Effector memory CD8-positive, alpha-beta T cell (primary cell): ENCODE measurements at places on chromosomes 1 and 21.

GRCh38 chr1:64505232-64505943 is 35.5 kb downstream of the CACHD1 start:
- DNase-seq = no peak

- no peak for DNase-seq
These were observed 9.0 kb downstream of the TRAF5 start for GRCh38 chr1:211335522-211336157.

DNA sequence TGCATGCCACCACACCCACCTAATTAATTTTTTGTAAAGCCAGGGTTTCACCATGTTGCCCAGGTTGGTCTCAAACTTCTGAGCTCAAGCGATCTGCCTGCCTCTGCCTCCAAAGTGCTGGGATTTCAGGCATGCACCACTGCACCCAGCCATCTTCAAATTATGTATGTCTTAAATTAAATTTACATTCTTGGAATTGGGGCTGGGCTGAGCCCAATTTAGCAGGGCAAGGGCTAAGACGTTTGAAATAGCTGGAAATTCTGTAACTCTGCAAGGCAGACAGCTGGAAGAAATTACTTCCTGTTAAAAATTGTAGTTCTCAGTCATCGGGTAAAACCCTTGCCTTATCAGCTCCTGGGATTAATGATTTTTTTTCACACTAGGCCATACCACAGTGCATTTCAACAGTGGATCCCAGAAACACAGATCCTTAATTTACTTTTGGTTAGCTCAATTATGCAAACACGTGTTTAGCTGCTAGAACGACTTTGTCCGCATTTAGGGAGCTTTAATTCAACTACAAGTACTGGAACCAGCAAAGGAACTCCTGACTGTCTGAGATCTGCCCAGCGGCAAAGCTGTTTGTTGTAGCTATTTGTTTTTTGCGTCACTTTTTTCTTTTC is 83.3 kb downstream of the OLFML3 start:
- no peak for DNase-seq

DNA sequence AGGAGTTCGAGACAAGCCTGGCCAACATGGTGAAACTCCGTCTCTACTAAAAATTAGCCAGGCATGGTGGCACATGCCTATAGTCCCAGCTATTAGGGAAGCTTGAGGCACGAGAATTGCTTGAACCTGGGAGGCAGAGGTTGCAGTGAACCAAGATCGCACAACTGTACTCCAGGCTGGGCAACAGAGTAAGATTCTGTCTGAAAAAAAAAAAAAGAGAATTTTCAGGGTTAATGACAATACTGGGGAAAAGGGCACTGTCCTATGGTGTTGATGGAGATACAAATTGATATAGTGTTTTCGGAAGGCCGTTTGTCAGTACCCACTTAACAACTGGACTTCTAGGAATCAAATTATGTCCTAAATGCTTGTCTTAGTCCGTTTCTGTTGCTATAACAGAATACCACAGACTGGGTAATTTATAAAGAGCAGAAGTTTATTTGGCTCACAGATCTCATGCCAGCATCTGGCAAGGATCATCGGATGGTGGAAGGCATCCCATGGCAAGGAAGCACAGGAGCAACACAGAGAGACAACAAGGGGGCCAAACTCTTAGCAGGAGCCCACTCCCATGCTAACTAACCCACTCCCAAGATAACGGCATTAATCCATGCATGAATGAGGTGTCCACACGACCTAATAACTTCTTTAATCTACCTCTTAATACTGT is 41.3 kb downstream of the ZBTB8A start:
- no peak for DNase-seq

DNA sequence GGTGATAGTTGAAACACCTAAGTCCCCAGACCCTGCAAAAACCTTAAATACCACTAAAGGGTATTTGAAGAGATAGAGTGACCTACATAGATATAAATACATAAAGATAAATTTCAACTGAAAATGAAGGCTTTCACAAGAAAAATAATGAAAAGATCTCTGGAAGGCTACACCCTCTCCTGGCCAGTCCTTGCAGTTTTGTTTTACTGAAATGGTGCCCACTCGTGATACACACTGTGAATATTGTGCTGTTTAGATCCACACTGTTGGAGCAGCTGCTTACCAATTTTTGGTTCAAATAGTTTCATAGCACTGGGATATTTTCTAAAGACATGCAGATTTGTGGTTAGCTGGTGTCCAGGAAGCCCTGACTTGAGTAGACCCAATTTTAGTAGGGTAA is 31.5 kb upstream of the RNF187 start:
- DNase-seq = no peak

DNA sequence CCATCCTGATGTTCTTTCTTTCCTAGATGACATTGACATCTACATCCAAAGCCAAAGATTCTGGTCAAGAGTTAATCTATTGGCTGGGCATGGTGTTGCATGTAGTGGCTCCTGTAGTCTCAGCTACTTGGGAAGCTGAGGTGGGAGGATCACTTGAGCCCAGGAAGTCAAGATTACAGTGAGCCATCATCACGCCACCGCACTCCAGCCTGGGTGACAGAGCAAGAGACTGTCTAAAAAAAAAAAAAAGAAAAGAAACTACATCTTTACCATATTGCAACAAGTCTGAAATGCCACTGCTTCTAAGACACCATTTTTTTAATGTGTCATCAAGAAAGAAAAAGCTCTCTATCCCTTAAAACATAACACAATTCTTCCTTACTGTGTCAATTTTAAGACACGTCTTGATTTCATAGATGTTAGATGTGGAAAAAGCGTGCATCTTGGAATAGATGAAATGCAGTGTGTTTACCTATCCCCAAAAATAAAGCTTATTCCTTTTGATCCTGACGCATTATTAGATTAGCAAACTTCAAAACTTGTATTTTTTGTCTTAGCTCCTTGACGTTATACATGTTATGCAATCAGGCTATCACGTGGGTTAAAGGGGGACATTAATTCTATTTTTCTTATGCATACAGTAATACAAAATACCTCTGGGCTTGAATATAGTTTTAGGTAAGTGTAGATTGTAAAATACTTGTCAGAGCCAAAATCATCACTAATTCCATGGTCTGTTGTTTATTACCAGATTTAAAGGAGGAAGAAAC is 46.3 kb downstream of the ELAPOR1 start:
- DNase-seq = no peak

- no peak for DNase-seq
These were observed 151.1 kb downstream of the ZNF281 start for GRCh38 chr1:200258447-200259375.

GRCh38 chr1:31122101-31122735 is 56.7 kb upstream of the PUM1 start:
- no peak for DNase-seq

DNA sequence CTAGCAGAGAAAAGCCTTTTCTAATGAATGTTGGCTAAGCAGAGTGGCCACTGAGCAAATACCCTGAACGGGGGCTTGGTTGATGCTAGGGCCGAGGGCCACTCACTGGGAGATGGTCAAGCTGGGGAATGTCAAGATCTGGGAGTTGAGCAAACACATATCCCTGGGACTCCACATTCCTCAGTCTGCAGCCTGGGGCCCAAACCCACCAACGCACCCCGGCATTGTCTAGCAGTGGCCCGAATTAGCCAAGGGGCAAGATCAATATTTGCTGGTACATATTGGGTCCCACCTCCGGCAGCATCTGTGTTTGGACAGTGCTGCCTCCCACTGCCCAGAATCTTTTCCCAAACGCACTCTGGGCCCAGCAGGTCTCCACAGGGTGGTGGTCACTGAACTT is 144.1 kb downstream of the TRABD2B start:
- no peak for DNase-seq

- DNase-seq = no peak
These were observed 37.4 kb downstream of the PRKACB start for GRCh38 chr1:84181350-84182005.

DNA sequence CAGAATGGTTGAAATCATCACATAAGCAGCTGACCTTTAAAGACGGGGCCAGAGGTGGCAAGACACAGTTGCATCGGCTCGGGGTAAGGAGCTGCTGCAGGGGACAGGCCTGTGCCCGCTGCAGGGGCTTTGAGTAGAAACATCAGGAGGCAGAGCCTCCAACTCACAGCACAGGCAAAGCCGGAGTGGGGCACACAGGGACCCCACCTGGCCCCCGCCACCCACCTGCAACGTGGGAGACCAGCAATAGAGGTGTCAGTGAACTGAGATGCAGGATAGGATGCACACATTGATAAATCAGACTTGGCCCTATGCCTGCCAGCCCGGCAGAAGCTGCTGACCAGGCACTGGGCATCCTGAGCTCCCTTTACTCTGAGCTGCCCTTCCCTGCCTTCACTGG is 257.2 kb downstream of the NPHP4 start:
- no peak for DNase-seq

DNA sequence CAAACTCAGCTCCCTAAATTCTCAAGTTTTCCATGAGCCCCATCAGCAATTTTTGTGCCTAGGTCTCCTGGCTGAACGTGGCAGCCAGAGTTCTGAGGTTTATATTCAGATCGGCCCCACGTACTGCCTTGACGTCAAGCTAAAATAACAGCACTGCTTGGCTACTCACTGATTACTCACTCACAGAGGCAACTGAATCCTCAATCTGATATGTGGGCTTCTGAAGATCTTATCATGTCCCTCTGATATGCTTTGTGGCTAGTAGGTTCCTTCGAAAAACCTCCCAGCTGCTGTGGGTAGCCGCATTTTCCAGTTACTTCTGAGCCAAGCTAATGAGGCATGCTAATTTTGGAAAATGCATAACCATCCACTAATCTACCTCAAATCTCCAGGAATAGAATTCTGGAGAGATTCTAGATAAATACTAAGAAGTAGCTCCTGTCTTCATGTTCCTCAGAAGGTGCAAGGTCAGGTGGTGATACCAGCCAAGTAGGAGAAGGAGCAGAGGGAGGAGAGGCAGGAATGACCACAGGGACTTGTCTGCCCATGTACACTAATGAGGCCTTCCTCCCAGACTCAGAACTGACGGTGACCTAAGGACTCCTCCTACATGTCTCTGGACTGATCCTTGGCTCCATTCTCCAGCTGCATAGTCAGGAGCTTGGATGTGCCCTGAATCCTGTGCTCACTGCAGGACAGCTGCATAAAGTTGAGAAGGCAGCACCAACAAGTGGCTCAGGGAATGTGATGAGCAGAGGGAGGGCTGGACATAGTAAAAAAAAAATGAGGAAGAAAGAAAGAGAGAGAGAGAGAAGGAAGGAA is 263.7 kb downstream of the TNR start:
- no peak for DNase-seq

DNA sequence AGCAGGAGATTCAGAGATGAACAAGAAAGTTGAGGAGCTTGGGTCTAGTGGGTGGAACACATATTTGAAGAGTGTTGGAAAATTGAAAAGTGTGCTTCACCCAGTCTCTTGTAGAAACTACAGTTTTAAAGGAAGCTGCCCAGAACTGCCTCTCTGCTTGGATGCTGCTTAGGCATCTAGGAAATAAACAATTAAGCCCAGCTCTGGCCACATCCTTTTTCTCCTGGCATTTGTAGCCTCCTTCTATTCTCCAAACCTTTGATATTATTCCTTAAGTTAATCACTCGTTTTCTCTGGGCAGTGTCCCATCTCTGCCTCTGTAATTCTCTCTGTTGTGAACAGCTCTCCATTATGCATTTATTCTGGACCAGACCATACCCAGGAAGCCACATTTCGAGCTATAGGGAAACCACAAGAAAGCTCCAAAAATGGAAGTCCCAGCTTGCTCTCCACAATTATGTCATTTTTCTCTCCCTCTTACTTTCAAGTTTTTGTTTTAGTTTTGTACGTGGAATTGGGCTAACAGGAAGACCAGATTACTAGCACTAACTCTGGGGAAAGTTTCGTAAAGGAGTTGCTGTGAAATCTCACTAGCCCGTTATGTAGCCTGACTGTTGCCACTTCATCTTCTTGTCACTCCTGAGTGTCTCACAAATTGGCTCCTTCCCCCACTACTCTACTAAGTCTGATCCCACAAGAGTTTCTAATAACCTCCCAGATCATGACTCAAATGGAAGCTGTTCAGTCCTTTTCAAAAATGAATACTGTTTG is 102.2 kb downstream of the NTMT2 start:
- no peak for DNase-seq

GRCh38 chr1:94544706-94545490 is 3.3 kb upstream of the F3 start:
- no peak for DNase-seq

- DNase-seq = no peak
These were observed 156.4 kb upstream of the B3GALT2 start for GRCh38 chr1:193342811-193343210.

DNA sequence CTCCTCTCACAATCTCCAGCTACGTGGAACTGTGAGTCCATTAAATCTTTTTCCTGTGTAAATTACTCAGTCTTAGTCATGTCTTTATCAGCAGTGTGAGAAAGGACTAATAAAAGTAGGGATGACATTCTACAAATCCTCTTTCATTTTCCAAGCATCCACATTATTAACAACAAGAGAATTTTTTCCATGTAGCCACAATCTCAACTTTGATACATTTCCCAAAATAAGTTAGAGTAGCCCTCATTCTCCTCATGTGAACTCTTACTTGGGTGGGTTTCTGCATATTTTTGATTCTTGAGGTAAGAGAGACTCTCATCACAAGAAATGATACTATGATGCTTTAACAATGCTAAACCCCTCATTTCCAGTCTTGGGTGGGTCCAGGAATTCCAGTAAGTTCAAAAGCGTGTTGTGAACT is 52.8 kb downstream of the TNFSF18 start:
- no peak for DNase-seq

GRCh38 chr1:22651941-22652856 is 837 bp upstream of the C1QB start:
- DNase-seq = no peak

DNA sequence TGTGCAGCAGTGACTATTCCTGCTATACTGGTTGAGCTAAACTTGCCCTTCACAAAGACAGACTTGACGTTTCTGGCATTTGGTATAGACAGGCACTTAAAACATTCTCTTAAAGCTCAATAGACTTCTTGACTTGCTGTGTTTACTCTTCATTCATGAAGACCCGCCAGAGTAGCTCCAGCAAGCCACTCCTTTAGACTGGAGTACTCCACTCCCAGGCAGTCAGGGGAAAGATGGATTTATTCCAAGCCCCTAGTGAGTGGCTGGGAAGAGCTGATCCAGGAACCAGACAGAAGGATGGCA is 70.7 kb downstream of the EVA1C start:
- no peak for DNase-seq

DNA sequence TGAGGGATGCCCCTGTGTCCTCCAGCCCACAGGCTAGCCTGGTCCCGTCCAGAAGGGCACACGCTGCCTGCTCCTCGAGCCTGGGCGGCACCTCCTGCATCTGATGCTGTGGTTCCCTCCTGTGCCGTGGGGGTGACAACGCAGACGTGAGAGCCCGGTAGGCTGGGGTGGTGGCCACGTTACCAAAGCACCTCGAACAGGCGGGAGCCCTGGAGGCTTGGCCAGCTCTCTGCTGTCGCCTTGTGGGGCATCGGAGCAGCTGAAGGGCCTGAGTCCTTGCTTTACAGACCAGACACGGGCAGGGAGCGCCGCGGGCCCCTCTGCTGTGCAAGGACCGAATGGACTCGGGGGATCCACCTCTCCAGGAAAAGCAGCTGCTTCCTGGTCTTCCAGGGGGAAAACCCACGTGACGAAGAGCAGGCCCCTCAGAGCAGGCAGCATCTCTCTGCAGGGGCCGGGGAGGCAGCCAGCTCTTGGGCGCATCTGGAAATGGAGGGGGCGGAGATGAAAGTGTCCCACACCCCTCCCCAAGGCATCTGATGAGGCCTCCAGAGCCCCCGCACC is 133.3 kb downstream of the NPHP4 start:
- no peak for DNase-seq

- DNase-seq = no peak
These were observed 65.4 kb upstream of the KRTAP19-8 start for GRCh38 chr21:31103571-31104265.
